Suprapubic skin (tissue), 4 donors: ENCODE measurements at places on chromosomes 7 and 10. TPM values are rescaled to one million over a fixed set of nuclear protein-coding genes. Genes with fewer than 3 reads are reported as not detected.

The TMEM273 gene
- 10.6 TPM for total RNA-seq

The MCM10 gene
- total RNA-seq, result 1.0 TPM

The OR6B1 gene
- total RNA-seq, result not detected

- no peak for DNase-seq
- H3K4me1 ChIP-seq, result peaks cover 19% of the 10 kb centered on the region
- no peak overlapping the region for H3K4me3 ChIP-seq
Measured at GRCh38 chr7:2350861-2351260, 3.8 kb upstream of the EIF3B start.

DNA sequence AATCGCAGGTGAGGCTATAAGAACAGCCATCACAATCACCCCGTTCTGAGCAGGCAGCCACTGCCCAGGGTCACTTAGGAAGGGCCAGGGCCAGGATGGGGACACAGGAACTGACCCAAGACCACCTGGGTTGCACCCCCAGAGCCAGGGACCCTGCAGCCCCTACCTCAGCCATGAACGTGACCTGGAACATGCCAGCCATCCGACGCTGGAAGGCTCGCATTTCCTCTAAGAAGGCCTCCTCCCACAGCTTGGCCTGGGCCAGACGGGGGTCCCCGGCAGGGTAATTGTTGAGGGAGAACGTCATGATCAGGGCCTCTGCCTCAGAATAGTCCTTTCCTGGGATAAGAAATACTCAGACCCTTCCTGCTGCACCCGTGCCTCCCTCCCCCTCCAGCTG, 5.0 kb downstream of the NPC1L1 start:
- DNase-seq, result no peak
- H3K27me3 ChIP-seq, result no peaks in the 10 kb centered on the region
- H3K4me1 ChIP-seq, result no peaks in the 10 kb centered on the region

DNA sequence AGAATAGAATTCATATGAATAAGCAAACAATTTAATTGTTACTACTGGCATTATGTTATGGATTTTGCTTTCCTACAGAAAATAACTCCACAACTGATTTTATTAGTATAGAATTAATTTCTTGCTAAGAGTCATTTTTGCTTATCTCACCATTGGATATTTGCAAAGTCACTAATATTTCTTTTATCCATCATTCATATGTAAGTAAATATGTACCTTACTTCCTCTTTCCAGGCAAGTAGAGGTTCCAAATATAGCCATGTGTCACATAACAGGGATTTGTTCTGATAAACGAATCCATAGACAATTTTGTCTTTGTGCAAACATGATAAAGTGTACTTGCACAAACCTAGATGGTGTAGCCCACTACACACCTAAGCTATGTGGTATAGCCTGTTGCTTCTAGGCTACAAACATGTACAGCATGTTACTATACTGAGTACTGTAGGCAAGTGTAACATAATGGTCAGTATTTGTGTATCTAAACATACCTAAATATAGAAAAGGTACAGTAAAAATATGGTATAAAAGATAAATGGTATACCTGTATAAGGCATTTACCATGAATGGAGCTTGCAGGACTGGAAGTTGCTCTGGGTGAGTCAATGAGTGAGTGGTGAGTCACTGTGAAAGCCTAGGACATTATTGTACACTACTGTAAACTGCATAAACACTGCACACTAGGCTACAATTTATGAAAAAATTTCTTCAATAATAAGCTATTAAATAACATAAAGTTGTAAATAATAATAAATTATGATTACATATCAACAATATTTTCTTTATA, 18.3 kb downstream of the KLLN start:
- H3K27ac ChIP-seq, result no peak overlapping the region
- H3K4me1 ChIP-seq, result peaks cover 6% of the 10 kb centered on the region
- H3K27me3 ChIP-seq, result no peaks in the 10 kb centered on the region
- no peak overlapping the region for H3K4me3 ChIP-seq
- no peak for DNase-seq
- H3K36me3 ChIP-seq, result no peaks in the 10 kb centered on the region
